Naive thymus-derived CD4-positive, alpha-beta T cell (primary cell): ENCODE measurements at places on chromosomes 11 and 22.
A peak's percentile ranks its signal among the peaks of the same experiment; 100 is the strongest.

DNA sequence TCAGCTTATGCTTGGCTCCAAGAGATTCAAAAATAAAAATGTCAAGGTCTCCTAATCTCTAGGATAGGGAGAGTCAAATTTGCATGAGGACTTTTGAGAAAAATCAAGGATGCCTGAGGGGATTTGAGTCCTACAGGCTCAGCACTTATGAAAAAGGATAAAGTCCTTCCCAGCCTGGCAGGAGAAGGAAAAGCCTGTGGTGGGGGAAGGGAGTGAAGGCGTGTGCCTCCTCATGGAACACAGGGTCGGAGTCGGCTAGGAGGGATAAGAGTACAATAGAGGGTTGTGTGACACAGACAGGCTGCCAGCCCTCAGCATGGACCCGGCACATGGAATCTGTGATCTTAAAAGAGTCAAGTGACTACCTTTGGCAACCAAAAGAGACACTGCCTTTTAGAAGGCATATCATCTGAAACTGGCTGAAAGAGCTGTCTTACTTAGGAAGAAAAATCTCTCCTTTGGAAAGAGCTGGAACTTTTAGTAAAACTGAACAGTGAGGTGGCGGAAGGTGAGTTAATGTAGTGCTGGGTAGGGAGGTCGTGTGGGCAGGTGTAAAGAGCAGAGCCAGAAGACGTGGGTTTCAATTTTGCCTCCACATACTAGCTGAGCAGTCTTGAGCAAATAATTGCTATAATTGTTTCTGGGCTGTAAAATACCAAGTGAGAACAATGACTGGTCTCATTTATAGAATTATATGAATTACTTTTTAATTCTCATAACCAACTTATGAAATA, 58.8 kb upstream of the RDX start:
- no peak for DNase-seq

GRCh38 chr11:31102316-31102715, 267.2 kb downstream of the DCDC1 start:
- DNase-seq: no peak

DNA sequence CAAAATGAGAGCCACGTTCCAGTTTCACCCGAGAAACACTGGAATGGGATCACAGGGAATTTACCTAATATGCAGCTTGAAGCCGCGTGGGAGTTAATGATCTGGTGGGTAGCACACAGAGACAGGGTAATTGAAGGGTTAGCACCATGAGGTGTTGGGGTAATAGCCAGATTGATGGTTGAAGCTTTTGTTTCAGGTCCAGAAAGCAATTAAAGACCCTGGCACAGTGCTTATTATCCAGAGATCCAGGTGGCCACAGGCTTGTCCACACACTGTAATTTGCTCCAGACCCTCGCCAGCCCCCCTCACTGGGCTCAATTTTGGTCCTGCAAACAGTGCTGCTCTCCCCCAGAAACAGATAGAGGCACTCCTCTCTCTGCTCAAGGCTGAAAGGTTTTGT, 282.5 kb upstream of the ISX start:
- no peak for DNase-seq

DNA sequence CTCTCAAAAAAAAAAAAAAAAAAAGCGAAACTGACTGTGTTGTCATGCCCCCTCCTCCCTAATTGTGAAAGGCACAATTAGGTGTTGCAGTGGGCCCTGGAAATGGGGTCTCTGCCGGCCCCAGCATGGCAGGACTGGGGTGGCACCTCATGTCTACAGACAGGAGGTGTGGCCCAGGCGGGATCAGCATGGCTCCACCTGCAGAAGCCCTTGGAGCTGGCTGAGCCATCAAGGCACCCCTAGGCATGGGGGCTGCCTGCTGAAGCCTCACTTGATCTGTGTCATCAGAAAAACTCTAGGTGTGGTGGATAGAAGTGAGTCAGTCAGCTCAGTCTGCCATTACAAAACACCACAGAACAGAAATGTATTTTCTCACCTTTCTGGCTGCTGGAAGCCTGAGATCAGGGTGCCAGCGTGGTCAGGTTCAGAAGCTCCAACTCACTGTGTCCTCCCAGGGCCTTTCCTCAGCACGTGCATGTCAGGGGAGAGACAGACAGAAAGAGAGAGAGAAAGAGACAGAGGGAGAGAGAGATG, 10.1 kb upstream of the B4GALNT4 start:
- DNase-seq: no peak

DNA sequence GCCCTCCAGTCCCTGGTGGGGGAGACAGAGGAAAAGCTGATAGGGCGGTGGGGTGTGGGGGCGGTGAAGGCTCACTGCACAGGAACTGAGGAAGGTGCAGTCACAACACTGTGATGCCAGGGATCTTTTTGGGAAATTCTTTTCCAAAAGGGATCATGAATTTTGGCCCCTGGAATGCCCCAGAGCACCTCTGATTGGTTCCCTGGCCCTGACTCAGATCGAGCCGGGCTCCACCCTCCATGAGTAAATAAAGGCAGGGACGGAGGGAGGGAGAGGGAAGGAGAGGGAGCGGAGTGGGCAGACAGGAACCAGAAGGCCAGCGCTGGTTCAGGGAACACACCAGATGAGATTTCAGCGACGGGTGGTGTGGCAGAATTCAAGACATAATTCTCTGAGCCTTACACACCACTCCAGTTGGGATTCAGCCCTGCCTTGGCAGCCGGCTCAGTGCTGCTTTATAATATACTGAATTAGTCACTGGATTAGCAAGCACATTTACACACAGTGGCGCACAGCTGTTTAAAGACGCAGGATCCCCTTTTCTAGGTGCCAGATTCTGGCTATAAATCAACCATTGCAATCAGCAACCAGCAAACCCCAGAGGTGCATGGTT, 80.3 kb downstream of the ETS1 start:
- no peak for DNase-seq

- no peak for DNase-seq
Measured at GRCh38 chr11:73622926-73623593, 23.3 kb upstream of the PLEKHB1 start.

- DNase-seq: no peak
Measured at GRCh38 chr22:22408731-22409696, 99.5 kb downstream of the ZNF280B start.

GRCh38 chr11:75576499-75576918, 14.5 kb downstream of the SERPINH1 start:
- no peak for DNase-seq

- peak; percentile 3 for DNase-seq
Measured at GRCh38 chr11:121024989-121025388, 1.1 kb downstream of the TBCEL start.

DNA sequence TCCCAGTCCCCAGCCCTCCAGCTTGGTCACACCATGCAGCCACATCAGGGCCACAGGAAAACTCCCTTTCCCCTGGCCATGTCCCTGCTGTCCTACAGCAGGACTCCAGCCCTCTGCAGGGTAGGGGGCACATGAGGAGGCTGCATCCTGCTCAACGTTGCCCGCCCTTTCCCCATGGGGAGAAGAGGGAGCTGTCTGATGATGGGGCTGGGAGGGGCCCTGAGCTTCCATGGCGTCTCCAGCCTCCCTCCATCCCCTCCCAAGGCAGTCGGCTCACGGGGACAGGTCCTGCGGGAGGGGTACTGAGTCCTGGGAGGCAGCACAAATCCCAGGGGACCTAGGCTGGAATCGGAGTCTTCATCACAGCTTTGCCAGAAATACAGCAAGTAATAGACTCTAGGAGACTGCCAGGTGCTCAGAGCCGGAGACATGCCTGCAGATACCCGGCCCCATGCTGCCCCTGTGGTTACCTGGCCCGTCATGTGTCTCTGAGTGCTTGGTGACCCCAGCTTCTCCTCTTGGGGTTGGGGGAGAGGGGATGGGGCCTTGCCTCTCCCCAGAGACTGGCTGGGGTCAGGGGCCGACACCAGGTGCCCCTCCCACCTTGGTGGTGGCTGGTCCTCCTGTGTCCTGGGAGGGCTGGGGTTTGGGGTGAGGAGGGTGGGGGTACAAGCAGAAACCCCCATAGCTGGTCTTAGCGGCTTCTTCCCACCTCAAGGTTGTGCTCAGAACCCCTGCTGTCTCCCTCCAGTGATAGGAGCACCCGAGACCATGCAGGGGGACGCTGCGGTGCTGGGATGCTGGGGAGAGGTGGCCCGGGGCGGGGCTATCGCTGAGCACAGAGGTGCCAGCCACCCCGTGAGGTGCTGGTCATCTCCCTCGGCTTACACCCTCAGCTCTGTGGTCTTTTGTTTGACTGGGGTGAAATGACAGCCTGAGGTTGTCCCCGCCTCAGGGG, 2.3 kb downstream of the MRGPRE start:
- no peak for DNase-seq

- DNase-seq: no peak
Measured at GRCh38 chr11:118842369-118842768, 41.3 kb upstream of the CXCR5 start.

DNA sequence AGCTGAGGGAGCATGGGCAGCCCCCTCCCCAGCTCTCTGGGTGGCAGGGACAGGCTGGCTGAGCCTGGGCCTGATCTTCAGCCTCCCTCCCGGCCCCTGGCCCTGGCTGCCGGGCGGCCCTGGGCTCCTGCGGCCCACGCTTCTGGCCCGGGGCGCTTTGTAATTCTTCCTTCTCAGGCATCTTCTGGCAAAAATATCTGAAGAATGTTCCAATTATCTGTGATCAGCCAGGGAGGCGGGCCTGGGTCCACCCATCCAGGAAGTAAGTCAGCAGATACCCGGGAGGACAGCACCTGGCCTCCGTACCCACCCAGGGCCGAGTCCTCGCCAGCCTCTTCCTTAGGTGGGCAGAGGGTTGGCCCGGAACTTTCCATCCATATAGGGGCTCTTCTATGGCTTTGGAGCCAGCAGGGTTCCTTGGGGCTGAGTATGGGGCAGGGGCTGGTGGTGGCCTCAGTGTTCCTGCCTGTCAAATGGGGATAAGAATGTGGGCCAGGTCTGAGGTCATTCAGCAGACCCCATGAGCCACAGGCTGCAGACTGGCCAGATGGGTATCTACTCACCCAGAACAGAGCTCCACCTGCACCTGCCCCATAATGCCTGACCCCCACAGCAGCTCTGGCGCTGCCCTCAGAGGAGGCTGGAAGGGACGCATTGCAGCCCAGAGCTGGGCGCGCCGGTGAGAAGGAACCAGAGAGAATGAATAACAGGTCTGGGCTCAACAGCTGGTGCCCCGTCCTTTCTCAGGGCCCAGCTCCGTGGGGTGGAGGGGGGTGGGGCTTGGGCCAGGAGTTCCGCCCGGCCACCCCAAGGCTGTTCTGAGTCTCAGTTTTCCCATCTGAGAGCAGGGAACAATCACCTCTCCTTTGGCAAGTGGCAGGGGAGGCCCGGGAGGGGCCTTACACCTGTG, 16.2 kb downstream of the WNT7B start:
- DNase-seq: no peak

DNA sequence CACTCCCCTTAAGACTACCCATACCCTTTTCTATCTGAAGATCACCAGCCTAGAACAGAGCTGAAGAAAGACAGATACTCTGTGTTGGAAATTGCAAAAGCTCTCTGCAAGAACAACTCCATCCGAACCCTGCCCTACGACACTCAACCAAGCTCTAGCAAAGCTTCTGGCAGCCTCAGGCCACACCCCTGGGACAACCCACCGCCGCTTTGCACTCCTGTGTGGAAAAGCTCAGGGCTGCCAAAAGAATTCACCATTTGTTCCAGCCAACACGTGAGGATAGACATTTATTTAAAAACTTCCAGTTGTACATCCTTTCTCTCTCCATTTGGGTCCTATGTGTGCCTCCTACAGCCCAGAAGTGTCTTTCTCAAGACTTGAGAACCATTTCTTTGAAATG, 62.4 kb upstream of the CD5 start:
- no peak for DNase-seq

- DNase-seq: peak; percentile 83
Measured at GRCh38 chr11:66100272-66101065, 30.4 kb downstream of the PACS1 start.

GRCh38 chr11:75163921-75164849, 13.3 kb downstream of the SLCO2B1 start:
- no peak for DNase-seq

DNA sequence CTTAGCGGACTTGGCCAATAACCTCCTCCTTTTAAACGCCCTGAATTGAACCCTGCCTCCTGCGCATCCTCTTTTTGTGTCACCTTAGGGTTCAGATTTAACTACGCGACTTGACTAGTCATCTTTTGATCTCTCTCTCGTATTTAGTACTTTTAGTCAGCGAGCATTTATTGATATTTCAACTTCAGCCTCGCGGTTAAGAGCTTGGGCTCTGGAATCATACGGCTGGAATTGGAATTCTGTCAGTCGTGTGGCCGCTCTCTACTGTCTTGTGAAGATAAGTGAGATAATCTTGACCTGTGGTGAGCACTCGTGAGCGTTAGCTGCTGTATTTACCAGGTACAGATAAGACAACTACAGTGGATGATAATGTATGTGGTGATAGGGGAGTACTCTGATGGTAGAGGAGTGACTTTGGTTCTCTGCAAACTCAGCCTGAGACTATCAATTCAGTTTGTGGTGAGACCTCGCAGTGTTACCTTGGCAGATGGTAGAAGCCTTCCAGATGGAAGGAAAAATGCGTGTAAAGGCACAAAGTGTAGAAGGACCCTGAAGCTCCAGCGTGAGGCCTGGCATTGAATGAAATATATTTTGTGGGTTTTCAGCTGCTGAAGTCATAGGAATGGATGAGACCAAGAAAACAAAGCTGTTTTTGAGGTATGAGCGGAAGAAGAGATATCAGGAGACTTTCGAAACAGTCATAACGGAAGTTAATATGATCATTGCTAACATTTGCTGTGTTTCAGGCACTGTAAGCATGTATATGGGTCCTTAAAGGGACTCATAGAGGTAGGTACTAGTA, 682 bp downstream of the ATM start:
- DNase-seq: peak; percentile 82

- DNase-seq: no peak
Measured at GRCh38 chr11:122167100-122167499, 51.1 kb upstream of the BLID start.

DNA sequence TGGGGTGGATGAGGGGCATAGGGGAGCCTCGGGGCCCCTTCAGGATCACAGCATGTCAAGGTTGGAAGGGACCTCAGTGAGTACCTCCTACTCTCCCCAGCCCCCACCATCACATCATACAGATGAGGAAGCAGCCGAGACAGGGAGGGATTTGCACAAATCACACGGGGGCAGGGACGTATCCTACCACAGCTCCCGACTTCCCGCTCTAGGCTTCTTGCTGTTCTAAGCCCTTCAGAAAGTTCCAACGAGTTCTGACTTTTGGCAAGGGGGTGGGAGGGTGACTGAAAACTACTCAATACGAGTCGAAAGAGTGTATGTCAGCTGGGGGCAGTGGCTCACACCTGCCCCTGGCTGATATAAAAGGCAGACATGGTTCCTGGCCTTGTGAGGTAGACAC, 4.7 kb upstream of the RAD9A start:
- no peak for DNase-seq

DNA sequence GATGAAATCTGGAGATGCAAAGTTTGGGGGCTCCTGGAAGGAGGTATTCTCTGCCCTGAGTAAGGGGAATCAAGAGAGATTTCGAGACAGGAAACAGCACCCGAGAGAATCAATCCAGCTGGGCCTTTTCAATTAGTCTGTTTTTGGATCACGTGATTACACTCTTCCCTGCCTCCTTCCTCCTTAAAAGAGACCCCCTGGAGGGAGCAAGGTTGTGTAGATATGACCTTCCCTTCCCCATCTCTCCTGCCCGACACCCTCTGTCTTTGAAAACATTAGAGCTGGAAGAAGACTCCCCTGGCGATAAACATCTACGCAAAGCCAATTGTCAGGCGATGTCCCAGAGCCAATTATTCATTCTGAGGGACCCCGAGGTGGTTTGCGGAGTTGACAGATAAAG, 407.9 kb downstream of the MIAT start:
- no peak for DNase-seq
